ENCODE measurements at places on chromosomes 5 and 9. TPM values are rescaled to one million over a fixed set of nuclear protein-coding genes. Genes with fewer than 3 reads are reported as not detected.

GARNL3 gene
- total RNA-seq, result 16.1 TPM

TMOD1 gene
- total RNA-seq, result not detected

GMCL2 gene
- total RNA-seq, result not detected

GCNT4 gene
- total RNA-seq, result not detected

ROR2 gene
- total RNA-seq, result 0.17 TPM

CCDC171 gene
- total RNA-seq, result 18.2 TPM

ITGA2 gene
- 0.09 TPM for total RNA-seq

PCDHGA2 gene
- total RNA-seq, result 0.74 TPM

PRKACG gene
- total RNA-seq, result not detected

C6 gene
- not detected for total RNA-seq

CHSY3 gene
- total RNA-seq, result not detected

EQTN gene
- not detected for total RNA-seq

EIF4E1B gene
- 2.4 TPM for total RNA-seq
